T-helper 1 cell (primary cell): ENCODE measurements at places on chromosomes 6 and 20.

- no peak for DNase-seq
Measured at GRCh38 chr20:40749985-40750506, 61.0 kb upstream of the MAFB start.

GRCh38 chr6:99613705-99614429 is 7.2 kb downstream of the PRDM13 start:
- DNase-seq, result no peak

GRCh38 chr20:10264166-10264558 is 45.5 kb downstream of the SNAP25 start:
- DNase-seq, result no peak

- no peak for DNase-seq
Measured at GRCh38 chr6:87340230-87340629, 4.4 kb upstream of the C6orf163 start.

DNA sequence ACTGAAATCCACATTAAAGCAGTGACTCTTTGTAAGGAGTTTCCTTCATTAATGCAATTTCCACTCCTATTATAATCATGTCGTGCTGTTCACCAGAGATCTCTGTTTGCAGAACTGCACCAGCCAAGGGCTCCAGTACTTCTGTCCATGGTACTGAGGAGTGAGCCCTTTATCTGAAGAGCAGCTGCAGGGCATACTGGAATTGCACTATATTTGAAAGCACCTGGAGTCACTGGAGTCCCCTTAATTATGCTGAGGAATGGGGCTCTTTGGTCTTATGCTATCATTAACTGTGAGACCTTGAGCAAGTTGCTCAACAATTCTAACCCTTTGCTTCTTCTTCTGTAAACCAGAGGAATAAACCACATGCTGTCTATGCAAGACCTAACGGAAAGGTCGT is 61.7 kb upstream of the NUP153 start:
- no peak for DNase-seq

GRCh38 chr6:88367248-88367647 is 201.1 kb upstream of the CNR1 start:
- no peak for DNase-seq

DNA sequence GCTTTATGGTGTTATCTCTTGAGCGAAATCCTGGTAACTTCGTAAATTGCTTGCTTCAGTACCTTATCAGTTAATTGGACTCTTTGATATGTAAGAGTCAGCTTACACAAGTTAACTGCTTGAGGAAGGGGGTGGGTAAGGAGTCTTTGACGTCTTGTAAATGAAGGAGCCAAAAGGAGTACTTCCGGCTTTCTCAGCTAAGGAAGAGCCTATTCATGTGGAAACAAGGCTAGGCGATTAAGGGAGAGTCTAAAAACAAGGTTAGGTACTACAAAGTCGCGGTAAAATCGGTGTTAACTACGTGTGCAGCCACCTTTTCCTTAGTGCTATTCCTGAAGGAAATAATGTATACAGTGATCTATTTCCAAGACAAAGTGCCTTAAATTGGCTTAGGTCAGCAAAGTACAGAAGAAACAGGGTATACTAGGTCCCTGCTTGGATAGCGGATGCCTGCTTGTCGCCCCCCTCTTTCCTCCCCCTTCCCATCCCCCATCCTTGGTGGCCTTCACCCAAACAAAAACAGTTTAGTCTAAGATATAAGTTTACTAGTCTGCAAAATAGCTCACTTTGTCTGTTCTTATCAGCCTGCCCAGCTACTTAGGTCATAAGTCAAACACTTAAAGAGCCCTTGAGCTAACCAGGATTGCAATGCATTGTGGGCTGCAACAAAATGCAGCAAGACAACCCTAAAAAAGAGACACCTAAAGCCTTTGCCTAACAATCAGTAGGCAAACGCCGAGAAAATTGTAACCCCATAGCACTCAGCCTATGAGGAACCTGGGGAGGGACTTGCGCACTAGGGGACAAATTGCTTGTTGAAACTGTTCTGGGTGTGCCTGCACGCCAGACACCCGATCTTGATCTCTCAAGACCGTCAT is 147.3 kb downstream of the TRIM27 start:
- no peak for DNase-seq

GRCh38 chr6:73811706-73812105 is 115.7 kb downstream of the CD109 start:
- no peak for DNase-seq

GRCh38 chr6:110544472-110544871 is 68.1 kb upstream of the SLC22A16 start:
- no peak for DNase-seq

DNA sequence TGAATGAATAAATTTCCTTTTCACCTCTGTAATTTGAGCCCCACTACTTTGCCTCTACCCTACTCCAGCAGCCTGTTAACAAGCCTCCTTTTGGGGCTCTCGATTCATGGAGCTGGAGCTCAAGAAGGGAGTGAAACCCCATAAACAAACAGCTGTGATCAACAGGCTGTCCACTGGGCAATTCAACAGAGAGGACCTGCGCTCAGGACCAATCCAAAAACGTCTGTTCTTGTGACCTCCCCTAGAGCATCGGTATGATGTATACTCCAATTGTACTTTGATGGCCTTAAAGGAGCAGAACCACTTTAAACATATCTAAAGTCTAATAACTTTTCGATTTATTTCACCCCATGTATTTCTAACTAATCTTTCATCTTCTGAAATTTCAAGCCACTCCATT is 37.4 kb downstream of the HIVEP2 start:
- DNase-seq, result no peak

DNA sequence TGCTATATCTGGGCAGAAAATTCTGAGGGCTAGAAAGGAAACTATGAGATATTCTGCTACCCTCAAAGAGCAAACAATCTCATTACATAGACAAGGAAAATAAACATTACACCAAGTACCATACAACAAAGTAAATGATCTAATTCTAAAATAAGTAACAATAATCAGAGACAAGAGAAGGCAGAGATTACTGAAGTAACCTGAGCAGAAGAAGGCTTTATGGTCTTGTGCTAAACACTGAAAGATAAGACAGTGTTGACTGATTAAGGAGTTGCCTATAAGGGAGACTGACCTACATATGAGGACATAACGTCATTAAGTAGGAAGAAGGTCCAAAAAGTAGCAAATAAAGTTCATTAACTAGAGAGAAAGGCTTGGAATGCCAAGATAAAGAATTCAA is 134.2 kb downstream of the MTFR2 start:
- no peak for DNase-seq

DNA sequence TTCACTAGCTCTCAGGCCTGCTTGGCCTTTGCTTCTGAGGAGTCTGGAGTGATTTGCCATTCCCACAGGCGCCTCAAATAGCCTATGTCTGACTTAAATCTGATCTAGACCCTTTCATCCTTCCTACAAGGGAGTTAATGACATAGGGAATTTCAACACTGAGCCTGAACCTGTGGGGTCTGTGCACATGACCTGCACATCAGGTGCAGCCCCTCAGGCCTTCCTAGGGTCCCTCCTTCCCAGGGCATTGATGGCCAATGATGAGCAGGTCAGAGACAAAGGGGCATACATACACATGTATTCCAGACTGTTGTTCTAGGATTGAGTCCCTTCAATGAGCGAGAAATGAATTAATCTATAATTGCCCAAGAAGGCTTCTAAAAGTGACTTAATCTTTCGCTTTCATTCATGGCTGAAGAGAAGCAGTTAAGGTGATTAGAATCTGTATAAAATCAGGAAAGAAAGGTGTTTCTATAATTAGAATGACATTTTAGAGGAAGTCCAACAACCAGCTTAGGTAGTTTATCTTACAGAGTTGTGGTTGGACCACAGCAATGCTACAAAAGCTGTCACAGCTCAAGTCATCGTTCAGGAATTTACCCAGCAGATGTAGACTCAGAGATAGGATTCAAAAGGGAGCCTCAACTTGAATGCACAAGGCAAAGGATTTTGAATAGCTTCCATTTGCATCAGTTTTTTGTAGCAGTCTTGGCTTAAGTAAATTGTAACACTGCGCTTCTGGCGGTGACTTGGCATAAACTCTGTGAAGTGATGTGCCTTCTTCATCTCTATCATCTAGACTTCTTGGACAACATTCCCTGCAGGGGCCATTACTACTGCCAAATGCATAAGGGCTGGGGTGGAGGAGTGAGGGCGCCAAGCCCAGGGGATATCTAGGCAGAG is 27.0 kb upstream of the TBC1D7 start:
- DNase-seq, result no peak

DNA sequence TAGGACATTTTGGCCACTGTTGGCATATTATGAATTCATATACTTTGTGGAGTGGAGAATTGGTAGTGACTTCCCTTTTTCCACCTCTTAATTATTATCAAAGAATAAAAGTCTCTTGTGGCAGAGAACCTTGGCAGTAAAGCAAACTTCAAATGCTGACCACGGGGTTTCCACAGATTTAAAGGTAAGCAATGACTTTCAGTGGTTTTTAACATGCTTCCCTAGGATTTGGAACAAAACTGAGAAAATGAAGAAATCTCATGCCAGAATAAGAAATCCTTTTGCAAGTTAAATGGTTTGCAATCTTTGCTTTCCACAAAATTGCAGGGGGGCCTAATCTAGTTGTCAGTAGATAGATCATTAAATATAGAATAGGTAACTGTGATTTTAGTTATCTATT is 2.0 kb upstream of the SDC4 start:
- no peak for DNase-seq

DNA sequence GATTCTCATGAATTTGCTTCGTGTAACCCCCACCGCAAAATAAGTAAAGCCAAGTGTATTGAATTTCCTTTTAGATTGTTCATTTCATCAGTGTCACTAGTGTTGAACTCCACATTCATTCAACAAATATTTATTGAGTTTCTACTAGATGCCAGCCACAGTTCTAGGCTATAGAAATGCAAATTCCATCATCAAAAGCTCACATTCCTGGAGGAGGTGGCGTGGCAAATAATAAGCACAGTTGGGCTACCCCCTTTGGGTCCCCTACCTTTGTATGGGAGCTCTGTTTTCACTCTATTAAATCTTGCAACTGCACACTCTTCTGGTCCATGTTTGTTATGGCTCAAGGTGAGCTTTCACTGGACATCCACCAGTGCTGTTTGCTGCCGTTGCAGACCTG is 12.7 kb upstream of the ME1 start:
- no peak for DNase-seq

- DNase-seq, result no peak
Measured at GRCh38 chr6:115783402-115784061, 277.2 kb downstream of the FRK start.

- DNase-seq, result no peak
Measured at GRCh38 chr6:64874776-64875175, 832.2 kb downstream of the EYS start.

DNA sequence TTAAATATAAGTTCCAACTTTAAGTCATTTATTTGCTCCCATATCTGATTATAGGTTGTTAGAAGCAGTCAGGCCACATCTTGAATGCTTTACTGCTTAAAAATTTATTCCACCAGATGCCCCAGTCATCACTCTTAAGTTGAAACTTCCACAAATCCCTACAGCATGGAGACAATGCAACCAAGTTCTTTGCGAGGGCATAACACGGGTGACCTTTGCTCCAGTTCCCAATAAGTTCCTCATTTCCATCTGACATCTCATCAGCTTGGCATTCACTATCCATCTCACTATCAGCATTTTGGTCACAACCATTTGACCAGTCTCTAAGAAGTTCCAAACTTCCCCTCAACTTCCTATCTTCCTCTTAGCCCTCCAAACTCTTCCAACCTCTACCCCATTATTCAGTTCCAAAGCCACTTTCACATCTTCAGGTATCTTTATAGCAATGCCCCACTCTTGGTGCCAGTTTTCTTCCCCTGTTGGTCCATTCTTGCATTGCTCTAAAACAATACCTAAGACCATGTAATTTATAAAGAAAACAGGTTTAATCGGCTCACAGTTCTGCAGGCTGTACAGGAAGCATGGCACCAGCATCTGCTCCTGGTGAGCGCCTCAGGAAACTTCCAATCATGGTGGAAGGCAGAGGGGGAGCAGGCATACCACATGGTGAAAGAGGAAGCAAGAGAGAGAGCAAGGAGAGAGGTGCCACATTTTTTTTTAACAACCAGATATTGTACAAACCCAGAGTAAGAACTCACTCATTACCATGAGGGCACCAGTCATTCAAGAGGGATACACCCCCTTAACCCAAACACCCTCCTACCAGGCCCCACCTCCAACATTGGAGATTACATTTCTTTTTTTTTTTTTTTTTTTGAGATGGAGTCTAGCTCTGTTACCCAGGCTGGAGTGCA is 15.9 kb upstream of the ITPR3 start:
- no peak for DNase-seq

- no peak for DNase-seq
Measured at GRCh38 chr6:134967711-134968110, 17.8 kb upstream of the ALDH8A1 start.

DNA sequence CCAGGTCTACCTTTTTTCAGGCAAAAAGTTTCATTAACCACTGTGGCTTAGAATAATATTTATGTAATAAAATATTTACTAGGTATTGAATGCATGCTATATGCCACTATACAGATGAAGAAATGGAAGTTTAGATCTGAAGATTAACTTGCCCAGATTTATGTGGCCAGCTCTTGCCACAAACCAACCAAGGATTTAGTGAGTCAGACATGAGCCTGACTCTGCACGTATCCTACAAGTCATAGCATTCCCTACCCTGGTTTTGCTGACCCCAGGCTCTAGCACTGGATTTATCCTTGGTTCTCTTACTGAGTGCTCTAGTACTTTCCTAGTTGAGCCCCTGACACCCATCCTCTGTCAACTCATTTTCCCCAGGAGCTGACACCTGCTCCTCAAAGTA is 75.4 kb downstream of the ANKEF1 start:
- no peak for DNase-seq

- no peak for DNase-seq
Measured at GRCh38 chr6:156282087-156282486, 495.1 kb upstream of the ARID1B start.

GRCh38 chr6:119672725-119673124 is 323.2 kb upstream of the MAN1A1 start:
- DNase-seq, result no peak

DNA sequence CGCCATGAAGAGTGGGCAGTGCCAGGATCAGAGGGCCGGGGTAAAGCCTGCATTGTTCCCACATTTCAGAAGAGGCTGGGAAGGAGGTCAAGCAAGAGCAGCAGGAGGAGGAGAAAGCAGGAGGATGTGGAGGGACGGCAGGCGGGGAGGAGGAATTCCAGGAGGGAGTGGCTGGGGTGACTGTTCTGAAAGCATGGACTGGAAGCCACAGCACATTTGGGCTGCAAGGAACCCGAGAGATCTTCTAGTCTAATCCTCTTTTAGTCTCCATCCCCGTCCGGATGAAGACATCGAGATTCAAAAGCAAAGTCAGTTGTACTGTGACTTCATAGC is 76.9 kb downstream of the FAM50B start:
- no peak for DNase-seq

GRCh38 chr6:160979061-160979708 is 12.4 kb upstream of the MAP3K4 start:
- DNase-seq, result no peak

GRCh38 chr6:35522660-35523658 is 10.3 kb upstream of the TULP1 start:
- peak; percentile 74 for DNase-seq

DNA sequence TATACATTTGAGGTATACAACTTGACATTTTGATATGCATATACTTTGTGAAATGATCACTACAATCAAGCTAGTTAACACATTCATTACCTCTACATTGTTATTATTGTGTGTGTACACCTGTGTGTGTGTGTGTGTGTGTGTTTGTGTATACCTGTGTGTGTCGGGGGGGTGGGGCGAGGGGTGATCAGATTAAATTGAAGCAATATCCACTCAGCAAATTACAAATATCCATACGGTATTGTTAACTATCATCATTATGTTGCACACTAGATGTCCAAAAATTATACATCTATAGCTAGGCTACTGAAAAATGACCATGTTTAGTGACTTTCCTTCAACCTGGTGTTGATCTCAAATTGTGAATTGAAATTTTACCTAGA is 1.8 kb downstream of the RHAG start:
- no peak for DNase-seq
